ENCODE measurements at places on chromosomes 4 and X. TPM values are rescaled to one million over a fixed set of nuclear protein-coding genes. Genes with fewer than 3 reads are reported as not detected.

- DNase-seq = no peak
These were observed 329.2 kb downstream of the DTHD1 start for GRCh38 chr4:36610628-36611027.

- no peak for DNase-seq
These were observed 342.7 kb upstream of the PABPC4L start for GRCh38 chr4:134544303-134544770.

GRCh38 chr4:145716200-145716599 lies 36.3 kb downstream of the C4orf51 start:
- no peak for DNase-seq

DNA sequence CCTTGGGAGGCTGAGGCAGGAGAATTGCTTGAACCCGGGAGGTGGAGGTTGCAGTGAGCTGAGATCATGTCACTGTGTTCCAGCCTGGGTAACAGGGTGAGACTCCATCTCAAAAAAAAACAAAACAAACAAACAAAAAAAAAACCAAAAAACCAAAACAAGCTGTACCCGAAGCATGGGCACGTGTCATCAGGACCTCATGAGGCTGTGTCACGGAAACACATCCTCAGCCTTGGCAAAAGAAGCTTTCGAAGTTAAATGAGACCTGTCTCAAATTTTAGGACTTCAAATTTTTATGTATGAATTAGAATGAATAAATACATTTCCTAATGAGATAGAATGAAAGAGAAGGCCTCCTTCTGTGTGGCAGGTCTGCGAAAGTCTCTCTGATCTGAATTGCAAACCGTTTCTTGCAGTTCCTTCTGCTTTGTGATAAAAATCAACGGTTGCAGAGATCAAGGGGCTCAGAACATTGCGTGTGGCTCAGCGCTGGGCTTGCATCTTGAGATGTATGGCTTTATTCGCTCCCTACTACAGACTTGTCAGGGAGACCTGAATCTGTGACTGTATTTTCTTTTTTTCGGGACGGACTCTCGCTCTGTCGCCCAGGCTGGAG lies 19.5 kb upstream of the CRLF2 start:
- DNase-seq = no peak

- no peak for DNase-seq
These were observed 38.2 kb downstream of the ETDC start for GRCh38 chrX:135347381-135348016.

GRCh38 chrX:13574600-13574999 lies 5.2 kb downstream of the EGFL6 start:
- no peak for DNase-seq

Gene GPR173
- 0.35 TPM for total RNA-seq

Gene BEND2
- total RNA-seq = not detected

GRCh38 chrX:104995546-104995945 lies 224.9 kb downstream of the TEX13A start:
- DNase-seq = no peak

Gene FAM120C
- 5.6 TPM for total RNA-seq

- no peak for DNase-seq
These were observed 36.5 kb downstream of the CLCN5 start for GRCh38 chrX:49958727-49959485.

GRCh38 chrX:119237562-119237942 lies 1.5 kb downstream of the PGRMC1 start:
- no peak for DNase-seq

DNA sequence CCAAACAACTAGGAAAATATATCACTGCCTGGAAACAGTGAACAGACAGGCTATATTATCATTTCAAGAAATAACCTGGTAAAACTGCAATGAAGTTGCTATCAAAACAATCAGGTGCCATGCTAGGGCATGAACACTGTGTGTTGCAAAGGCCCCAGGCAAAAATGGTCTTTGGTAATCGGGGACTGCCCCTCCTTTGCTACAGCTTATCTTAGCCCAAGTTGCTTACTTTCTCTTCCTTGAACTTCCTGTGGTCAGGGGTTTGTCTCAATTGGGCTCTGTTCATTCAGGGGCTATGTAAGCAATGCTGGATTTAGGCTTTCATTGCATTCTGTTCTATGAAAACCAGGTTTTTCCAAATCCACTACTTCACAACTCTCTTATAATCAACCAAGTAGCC lies 30.4 kb downstream of the SCML1 start:
- no peak for DNase-seq

- DNase-seq = no peak
These were observed 28.8 kb upstream of the SOWAHD start for GRCh38 chrX:119729408-119730201.

DNA sequence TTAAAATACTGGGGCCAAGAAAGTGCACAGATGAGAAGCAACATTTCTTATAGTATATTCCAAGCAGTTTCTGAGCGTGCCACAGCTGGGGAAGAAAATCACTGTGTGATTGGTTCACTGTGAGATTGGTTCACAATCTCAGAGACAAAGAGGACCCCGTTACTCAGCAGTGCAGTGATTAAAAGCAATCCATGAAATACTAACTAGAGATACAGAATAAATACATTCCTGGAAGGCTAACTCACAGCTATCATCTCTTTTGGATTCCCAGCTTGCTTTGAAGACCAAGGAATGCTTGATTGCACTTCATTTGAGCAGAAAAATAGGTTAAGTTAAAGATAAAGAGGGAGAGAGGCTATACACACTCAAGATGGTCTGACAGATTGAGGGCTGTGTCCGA lies 132.1 kb upstream of the RAPGEF2 start:
- DNase-seq = no peak

DNA sequence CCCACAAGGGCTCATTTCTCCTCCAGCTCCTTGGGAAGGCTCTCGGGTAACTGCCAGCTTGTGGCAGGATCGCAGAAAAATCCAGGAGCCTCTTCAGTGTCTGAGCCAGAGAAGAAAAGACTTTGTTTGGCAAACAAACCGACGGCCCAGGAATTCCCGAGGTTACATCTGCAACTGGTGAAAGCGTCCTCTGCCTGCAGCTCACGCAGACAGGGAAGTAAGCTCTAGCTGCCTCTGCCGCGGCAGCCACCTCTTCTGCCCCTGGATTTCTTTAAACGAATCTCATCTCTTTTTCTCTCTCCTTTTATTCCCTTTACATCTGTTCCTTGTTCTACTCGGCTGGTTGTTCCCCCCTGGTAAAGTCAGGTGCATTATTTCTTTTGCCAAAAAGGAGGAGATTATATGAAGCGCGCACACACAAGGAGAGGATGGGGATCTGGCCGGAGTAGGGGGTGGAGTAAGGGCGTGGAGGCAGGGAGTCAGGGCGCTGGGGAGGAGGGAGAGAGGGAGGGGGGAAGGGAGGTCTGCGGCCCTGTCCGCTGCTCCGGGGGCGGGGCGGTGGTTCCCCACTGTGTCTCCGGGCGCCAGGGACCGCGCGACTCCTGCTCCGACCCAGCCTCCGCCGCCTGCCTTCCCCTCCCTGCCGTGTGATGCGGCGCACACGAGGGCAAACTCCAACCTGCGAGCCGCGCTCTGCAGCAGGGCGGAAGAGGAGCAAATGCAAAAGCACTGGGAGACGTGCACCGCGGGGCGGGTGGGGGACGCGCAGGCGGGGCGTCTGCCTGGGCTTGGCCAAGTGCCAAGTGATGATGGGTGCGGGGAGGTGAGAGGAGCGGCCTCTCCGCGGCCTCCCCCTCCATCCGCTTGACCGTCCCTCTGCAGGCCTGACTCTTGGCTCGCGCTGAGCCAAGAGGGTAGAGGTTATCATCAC lies at the start of gene DCHS2:
TSS of gene DCHS2 (minus strand) at position 459 of the 931 bp plus-strand sequence. CDS start at position 15, 444 bp downstream.
- DNase-seq = no peak

- no peak for DNase-seq
These were observed 8.5 kb upstream of the ERCC6L start for GRCh38 chrX:72247206-72247942.

DNA sequence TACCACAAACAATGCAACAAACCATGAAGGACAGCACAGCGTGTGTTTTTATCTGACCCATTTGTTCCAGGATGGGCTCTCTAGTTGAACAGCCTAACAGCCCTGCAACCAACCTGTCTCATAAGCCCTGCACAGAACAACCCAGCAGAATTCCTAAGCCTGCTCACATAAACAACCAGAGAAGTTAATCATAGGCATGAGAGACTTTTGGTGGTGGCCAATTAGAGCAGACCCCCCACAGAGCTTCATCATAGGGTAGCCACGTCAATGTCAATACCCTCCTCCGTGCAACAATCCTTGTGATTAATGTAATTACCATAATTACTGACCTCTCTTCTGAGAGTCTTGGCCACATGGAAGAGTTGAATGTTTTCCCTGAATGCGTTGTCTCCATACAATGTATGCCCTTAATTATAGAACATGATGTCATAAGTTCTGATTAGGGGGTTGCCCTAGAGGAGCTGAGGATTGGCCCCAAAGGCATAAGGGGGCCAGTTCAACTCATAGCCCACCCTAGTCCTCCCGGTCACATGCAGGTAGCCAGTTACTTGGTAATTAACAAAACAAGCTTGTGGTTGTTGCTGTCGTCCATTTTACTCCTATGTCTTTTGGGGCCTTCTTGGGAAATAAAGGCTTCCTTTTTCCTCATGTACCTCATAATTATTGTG lies 92.7 kb downstream of the SYNPO2 start:
- no peak for DNase-seq

GRCh38 chrX:144790148-144790547 lies 457.2 kb upstream of the SPANXN1 start:
- no peak for DNase-seq

DNA sequence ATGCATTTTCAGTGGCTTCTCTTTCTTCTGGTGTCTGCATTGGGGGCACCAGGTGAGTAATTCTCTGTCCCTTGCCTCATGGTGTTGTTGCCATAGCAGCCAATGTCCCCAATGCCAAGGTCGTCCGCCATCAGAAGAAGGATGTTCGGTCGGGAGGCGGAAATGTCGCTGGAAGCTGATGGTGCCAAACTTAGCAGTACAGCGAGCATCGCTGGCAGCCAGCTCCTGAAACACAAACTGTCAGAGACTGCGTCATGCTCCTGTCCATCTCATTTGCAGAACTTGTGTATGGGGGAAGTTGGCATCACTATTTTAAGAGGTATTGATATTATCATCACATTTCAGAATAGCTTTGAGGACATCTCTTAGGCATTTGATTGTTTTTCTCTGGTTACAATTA lies 29.1 kb upstream of the ARSD start:
- no peak for DNase-seq

DNA sequence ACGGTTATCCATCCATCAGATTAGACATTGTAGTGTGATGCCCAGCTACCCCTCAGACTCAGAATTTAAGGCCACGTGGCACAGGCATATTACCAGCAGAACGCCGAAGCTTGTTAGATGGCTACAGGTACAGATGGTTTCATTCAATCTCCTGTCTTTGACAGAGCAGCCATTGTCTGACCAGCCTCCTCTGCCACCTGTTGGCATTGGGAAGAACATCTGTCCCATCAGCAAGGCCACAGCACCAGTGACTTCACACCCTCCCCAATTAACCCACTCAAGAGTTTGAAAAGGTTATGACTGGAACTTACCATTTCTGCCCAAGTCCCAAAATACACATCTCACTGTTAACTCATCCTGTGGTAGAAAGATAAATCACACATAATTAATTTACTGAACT lies 22.0 kb upstream of the PHKA2 start:
- no peak for DNase-seq

DNA sequence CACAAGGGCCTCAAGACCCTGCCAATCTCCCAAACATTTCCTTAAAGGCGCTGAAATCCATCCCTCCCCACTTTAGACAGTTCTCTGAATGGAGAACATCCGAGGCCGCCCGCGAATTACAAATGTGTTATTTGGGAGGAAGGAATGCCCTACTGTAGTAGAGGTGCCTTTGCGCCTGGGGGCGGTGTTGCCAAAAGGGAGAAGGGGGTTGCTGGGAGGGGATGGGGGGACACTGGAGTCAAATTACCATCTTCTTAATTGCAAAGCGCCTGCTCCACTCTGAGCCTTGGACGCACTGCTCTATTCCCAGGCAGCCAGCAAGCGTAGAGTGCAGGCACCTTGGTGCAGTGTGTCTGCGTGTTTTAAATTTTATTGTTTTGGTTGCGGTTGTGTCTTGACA lies 2.7 kb downstream of the TMEM255A start:
- peak; percentile 26 for DNase-seq

Gene TEX13C
- total RNA-seq = not detected

Gene NUDT11
- 0.14 TPM for total RNA-seq

DNA sequence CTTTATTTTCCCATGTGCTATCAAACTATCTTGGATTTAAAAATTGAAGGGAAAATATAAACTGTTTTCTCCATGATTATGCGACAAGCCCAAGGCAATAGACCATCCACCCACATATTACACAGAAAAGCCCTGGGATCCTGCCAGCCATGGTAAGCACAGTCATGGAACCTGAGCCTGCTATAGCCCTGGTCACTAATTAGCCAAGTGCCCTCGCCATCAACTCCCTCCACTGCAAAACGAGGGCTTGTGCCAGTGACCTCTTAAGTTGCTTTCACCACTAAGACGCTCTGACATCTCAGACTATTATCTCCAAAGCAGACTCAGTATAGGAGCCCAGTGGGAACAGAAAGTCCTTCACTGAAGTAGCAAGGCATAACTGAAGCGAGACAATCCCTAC lies 69.2 kb downstream of the NLGN4X start:
- no peak for DNase-seq

Gene SSX2
- total RNA-seq = not detected

DNA sequence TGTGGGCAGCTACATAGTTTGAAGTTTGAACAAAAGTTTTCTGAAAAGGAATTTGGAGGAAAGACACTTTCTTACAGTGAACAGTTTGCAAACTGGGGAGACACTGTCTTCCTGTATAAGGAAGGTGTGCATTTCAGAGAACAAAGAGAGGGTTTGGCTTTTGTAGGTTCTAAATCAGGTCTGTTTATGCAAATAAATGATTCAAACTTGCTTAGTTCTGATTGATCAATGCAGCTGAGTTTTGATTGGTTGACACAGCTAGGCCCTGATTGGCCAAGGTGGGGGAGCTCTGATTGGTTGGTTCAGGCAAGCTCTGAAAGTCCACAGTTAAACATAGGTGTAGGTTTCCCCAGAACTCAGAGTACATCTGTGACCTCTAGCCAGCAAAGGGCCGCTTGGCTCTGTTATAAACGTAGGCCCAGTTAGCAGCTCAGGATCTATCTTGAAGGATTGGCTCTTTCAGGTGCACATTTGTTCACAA lies 63.0 kb upstream of the ENPP6 start:
- no peak for DNase-seq

DNA sequence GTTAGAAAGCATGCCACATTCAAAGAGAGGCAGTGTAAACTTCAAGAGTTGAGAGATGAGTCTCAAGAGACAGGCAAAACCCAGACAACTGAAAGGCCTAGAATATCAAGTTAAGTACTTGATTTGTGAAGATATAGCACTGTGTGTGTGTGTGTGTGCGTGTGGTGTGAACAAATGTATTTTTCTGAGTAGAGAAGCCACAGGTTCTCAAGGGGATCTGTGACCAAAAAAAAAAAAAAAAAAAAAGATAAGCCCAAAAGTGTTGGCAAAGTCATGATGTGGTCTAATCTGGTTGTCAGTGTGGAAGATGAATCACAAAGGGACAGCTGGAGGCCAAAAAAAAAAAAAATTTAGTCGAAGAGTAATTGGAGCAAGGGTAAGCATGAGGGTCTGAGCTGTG lies 3.9 kb downstream of the RIPPLY1 start:
- DNase-seq = no peak

Gene HEPH
- 8.0 TPM for total RNA-seq

- no peak for DNase-seq
These were observed 117.6 kb downstream of the MAGEB17 start for GRCh38 chrX:16284842-16285241.

Gene POF1B
- total RNA-seq = 0.89 TPM

GRCh38 chr4:109029987-109030386 lies 267.1 kb upstream of the ETNPPL start:
- no peak for DNase-seq
